Activated T-helper 2 cell treated with anti-CD3 and anti-CD28 coated beads, Interferon-gamma antibody, Interleukin-2, Interleukin-4, amounts not matched to agents 10 μg/mL and 5 μg/mL and 100 μg/mL, durations not matched to agents 14 hours and 24 hours and 36 hours (primary cell): ENCODE measurements at places on chromosomes 11 and 22.

GRCh38 chr11:36062796-36063365 lies 119.0 kb downstream of the LDLRAD3 start:
- no peak for DNase-seq

- DNase-seq: no peak
Measured at GRCh38 chr11:118427707-118428106, 8.6 kb upstream of the KMT2A start.

GRCh38 chr11:32395127-32395526 lies 40.2 kb downstream of the WT1 start:
- no peak for DNase-seq

- no peak for DNase-seq
Measured at GRCh38 chr11:66856496-66857233, at the start of gene LRFN4. TSS of gene LRFN4 (plus strand) at chr11:66857064. CDS start at chr11:66857745, 681 bp downstream.

GRCh38 chr11:28584992-28585391 lies 476.8 kb downstream of the METTL15 start:
- DNase-seq: no peak

DNA sequence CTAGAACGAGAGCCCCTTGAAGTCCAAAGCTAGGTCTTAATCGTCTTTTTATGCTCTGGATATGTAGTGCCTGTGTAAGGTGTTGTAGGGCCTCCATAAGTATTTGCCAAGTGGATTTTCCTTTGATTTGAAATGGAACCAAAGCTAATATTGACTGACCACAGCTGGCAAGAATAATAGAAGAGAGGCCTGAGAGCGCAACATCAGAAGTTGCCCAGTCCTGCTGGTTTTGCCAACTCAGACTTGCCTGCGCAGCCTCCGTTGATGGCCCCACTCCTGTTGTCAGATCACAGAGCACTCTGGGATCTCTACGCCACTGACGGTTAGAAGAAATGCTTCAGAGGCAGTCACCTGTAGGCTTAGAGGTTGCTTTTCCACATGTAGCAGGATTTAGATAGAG lies 251.2 kb downstream of the TENM4 start:
- no peak for DNase-seq

DNA sequence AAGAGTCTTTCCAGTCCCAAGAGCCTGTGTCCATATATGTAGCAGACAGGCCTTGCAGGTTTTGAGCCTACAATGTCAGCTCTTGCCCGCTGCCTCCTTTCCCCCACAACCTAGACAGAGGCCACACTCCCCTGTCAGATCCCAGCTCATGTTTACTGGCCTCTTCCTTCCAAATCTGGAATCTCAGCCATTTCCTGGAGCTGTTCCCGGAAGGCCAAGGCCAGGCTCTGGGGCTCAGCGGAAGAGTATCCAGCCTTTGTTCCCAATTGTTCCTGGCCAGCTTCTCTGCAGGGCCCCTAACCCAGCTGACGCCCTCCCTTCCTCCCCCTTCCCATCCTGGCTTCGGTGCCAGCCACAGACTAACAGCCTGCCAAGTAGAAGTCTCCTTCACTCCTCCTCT lies 1.0 kb upstream of the ROBO4 start:
- DNase-seq: no peak

DNA sequence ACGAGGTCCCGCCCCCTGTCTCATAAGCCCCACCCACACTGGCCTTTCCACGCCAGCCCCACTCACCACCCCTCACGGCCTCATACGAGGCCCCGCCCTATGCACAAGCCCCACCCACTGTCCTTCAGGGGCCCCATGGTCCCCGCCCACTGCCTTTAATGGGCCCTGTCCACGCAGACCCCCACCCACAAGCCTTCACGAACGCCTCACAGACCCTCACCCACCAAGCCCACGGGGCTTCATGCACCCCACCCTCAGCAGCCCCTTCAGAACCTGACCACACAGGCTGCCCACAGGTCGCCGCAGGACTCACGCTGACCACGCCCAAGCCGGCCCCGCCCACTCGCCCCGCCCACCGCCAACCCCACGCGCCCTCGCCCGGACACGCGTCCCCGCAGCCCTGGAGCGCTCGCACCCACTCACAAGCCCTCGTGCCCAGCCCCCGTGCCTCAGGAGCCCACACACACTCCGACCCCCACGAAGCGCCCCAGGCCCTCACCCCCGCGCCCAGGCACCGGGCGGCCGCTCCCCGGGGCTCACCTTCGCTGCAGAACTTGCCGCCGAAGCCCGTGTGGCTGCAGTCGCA lies 10.5 kb downstream of the NRXN2 start:
- no peak for DNase-seq

DNA sequence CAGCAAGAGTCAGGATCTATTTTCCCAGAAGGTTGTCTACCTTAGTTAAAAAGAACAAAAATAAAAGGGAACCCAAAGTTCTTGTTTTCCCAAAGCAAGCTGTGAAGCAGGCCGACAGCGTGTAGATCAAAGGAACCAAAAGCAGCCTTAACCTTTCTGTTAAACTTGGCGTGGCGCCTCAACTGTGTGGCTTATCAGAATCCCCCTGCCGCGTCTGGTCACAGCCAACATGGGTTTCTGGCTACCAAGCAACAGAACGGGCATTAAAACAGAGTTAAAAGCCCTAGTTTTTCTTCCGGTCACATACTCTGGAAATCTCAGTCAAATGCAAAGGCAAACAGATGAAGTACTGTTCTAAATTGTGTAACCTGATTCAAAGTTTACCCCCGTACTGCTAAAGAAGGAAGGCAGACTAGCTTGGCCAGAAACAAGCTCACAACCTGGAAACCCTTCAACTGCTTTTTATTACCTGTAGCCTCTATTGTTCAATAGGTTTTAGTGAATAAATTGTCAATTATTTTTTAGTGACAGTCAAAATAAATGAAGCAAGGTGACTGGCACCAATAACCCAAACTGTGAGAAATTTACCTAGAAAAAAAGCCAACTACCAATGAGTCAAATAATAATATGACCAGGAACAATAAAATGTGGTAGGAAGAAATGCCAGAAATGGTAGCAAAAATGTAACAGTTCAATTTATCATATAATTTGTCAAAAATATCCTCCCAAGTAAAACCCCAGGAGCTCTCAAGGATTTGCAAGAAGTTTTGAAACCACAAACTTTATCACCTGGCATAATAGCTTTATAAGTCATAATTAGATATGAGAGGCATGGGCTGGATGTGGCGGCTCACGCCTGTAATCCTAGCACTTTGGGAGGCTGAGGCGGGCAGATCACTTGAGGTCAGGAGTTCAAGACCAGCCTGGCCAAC lies 21.4 kb downstream of the CHKA start:
- no peak for DNase-seq

- no peak for DNase-seq
Measured at GRCh38 chr11:76424379-76424778, 20.4 kb upstream of the EMSY start.

DNA sequence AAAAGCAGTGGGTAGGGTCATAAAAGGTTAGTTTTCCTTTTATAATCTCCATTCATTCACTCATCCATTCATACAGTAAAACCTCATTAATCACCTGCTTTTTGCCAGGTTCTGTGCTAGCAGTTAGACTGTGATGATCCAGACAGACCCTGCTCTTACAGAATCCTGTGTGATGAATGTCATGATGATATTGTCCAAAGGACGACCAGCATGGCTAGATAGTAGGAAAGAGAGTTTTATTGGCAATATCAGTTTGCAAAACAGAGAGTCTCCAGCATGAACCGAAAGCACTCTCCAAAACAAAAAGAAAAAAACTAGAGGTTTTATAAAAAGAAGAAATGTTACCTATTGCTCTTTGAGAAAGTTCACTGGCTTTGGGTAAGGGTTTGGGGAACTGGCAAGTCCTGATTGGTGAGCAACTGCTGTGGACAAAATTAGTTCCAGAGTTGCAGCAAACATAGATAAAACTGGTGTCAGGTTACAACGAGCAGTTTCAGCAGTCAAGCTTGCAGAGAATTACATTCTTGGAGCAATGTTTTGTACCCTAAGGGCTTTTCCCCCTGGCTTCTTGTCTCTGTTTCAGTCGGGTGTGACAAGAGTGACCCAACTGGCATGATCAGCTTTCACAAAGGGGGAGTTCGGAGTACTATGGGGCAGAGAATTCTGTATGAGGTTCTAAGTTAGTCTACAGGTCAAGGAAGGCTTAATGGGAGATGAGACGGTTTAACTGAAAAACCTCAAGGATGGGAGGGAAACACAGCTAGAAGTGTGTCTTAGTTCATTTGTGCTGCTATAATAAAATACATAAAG lies 58.3 kb downstream of the HSD17B12 start:
- no peak for DNase-seq

DNA sequence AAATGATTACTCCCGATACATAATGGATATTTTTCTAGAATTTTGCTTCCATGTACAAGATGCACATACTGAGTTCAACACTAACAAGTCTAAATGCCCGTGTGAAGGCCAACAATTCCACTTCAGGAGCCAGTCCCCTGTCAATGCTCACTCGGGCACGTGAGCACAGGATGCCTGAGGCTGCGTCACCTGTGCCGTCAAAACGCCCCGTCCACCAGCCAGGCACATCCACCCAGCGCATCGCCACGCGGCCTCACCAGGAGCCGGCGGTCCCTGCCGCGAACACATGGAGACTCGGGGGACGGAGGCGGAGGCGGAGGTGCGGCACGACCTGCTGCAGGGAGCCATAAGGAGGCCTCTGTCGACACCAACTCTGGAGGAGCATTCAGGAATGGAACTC lies 9.8 kb downstream of the TOLLIP start:
- DNase-seq: no peak
